RKO (cell line): ENCODE measurements at places on chromosomes 6 and 20.

DNA sequence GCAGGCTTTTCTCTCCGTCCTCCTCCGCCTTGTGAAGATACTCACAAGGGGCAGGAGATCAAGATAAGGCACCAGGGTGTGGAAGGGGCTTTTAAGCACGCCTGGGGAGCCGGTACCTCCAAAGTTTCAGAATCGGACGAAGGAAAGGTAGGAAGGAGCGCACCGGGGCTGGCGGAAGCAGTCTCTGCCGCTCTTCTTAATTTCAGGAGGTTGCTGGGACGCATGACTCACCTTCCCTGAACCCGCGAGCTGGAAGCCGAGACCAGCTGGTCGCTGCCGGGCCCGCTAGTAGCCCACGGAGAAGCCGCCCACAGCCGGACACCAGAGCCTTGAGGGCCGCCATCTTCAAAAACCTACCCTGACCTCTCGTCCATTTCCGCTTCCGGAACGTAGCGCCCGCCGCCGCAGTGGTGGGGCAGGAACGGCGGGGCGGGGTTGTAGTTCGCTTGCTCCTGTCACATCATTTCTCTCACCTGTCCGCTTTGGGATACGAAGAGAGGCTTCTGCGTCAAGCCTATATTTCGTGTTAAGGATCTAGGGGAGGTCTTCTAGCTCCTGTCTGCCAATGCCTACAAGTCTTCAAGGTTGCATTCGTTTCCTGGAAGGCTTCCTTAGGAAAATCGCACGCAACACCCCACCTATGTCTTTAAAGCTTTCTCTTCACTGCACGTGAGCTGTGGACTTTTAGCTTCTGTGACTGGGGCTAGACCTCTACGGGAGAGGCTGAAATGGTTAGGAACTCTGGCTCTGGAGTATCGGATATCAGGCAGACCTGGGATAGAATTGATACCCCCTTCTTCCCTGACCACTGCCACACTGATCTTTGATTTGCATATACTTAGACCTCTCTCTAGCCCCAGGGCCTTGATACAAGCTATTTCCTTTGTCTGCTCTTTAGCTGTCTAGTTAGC lies at the start of gene MRPS18A:
Gene MRPS18A, minus strand, starts transcription at position 355 of the 911 bp plus-strand sequence. Its CDS starts 12 bp downstream, at position 343.
- peak; percentile 91 for DNase-seq

DNA sequence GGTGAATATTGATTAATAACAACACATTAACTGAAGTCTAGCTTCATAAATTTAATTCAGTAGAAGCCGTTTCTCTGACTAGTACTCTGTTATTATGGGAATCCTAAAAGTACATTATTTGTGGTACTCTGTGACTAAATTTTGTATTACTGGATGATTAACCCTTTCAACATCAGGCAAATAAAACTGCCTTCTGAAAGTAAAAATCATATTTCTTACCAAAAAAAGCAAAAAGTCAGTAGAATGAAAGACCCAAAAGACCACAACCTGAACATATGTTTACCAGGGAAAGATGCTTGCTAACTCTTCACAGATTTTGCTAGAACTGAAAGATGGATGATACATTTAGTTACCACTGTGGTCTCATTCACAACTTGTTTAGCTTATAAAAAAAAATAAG lies 73.2 kb downstream of the AHI1 start:
- no peak for DNase-seq

GRCh38 chr20:37237656-37238055 lies 24.0 kb downstream of the GHRH start:
- no peak for DNase-seq

- DNase-seq, result no peak
Observed at GRCh38 chr20:52200870-52201269, 9.3 kb upstream of the ZFP64 start.

- no peak for DNase-seq
Observed at GRCh38 chr20:22499515-22500166, 84.7 kb downstream of the FOXA2 start.
